ENCODE measurements at places on chromosomes 3 and 15.
A peak's percentile ranks its signal among the peaks of the same experiment; 100 is the strongest.

GRCh38 chr3:171981271-171981605 is 58.1 kb upstream of the FNDC3B start:
- no peak for DNase-seq

GRCh38 chr3:14126887-14127505 is 2.1 kb downstream of the TMEM43 start:
- no peak for DNase-seq

GRCh38 chr15:25051399-25052154 is 96.8 kb downstream of the SNRPN start:
- no peak for DNase-seq

DNA sequence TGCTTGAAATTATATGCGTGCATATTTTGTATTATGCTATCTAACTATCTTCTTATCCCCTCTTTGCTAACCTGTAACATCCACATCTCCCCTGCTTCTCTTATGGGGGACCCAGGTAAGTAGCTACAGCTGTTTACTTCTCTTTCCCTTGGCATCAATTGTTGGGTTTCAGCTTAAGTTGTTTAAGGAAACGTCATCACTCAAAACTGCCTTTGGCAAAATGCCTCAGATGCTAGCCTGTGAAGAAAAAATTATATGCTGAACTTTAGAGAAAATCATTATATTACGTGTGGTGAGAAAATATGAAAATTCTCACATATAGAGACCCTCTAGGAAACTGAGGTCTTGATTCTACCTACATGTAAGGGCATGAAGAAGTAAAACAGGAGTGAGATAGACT is 447.0 kb upstream of the NECTIN3 start:
- DNase-seq = no peak

GRCh38 chr3:37255990-37256308 is 81.6 kb upstream of the LRRFIP2 start:
- no peak for DNase-seq

- no peak for DNase-seq
Observed at GRCh38 chr15:58419803-58420524, 11.8 kb upstream of the LIPC start.

DNA sequence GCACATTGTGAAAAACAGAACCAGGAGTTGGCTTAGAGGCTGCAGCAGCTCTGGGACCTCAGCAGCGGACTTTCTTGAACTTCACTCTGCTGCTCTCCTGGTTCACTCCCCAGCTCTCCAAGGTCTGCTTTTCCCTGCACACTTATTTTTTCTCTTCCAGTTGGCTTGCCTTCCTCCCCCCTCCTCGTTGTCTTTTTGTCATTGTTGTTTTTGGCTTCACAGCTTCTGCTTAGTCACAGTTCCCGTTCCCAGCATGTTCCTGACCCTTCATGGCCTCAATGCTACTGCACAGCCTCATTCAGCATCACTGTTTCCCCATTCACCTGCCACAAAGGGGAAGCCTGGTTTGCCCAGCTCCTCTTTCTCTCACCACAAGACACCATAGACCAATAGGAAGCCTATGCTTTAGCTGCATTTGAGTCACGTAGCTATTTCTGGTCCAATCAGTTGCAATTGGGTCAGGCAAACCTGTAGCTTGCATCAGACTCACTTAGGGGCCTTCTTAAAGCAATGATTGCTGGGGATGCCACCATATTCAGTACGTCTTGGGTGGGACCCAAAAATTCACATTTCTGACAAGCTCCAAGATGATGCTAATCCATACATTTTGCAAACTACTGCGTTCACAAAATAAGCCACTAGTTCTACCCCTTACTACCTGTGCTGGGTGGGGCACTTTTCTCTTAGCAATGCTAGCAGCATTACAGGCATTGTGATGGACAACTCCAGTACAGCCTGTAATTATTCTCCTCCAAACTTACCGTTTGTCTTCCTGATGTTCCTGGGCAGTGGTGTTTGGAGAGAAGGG is 7.8 kb upstream of the SUMF1 start:
- DNase-seq = no peak

DNA sequence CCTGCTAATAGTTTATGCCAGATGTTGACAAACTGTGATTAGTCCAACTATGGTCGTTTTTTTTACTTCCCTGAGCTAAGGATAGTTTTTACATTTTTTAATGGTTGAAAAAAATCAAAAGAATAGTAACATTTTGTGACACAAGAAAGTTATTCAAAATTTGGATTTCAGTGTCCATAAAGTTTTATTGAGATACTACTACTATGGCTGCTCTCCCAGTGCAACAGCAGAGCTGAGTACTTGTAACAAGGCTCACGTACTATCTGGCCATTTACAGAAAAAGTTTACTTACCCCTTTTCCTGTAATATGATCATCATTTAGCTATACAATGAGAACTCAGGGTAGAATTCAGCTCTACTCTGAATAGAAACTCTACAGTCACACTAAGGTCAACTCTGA is 11.5 kb upstream of the TMEM62 start:
- DNase-seq = no peak

DNA sequence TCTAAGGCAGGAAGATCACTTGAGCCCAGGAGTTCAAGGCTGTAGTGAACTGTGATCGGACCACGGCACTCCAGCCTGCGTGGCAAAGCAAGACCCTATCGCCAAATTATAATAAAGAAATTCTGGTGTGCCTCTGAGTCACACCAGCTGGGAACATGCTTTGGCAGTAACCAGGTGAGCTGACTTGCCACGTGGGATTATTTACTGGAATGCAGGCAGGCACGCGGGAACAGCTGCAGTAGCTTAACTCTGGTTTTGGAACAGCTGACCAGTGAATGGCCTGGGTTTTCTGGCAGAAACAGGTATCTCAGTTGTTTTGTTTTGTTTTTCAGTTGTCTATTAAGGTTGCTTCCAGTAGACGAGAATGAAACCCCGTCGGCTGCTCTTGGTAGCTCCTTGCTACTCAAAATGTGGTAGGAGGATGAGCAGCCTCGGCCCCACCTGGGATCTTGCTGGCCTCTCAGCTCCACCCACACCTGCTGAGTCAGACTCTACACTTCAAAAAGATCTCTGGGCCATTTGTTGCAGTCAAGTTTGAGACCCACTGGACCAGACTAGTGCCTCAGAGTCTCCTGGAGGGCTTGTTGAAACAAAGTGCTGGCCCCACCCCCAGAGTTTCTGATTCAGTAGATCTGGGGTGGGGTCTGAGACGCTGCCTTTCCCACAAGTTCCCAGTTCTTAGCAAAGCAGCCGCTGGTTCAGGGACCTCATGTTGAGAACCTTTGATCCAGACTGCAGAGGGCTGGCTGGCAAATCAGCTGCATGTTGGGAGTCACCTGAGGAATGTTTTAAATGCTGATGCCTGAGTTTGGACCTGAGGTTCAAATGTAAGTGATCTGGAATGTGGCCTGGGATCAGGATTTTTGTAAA is 26.6 kb downstream of the IDH2 start:
- DNase-seq = no peak

GRCh38 chr3:72296477-72297111 is 511.6 kb upstream of the PROK2 start:
- DNase-seq = no peak

GRCh38 chr15:98322581-98322980 is 325.8 kb upstream of the IGF1R start:
- no peak for DNase-seq

DNA sequence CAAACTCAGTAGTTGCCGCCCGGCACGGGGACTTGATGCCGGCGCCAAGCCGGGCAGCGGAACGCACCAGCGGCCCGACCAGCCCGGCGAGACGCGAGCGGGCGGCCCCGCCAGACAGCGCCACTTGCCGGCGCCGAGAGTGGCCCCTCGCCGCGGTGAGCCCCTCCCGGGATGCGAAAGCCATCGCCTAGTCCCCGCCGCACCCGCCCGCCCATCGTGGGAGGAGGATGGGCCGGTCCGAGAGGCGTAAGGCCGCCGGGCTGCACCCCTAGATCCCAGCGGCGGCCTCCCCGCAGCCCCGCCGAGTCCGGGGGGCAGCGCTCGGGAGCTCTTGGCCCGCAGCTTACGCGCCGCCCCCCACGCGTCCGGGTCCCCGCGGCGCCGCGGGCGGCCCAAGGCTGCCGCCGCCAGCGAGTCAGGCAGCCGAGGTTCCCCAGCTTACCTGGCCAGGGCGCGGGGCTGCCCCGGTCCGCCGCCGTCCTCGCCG is 609 bp downstream of the GOLGA8A start:
- DNase-seq = peak; percentile 45

- DNase-seq = no peak
Observed at GRCh38 chr15:74170875-74171578, 2.5 kb upstream of the ISLR start.

DNA sequence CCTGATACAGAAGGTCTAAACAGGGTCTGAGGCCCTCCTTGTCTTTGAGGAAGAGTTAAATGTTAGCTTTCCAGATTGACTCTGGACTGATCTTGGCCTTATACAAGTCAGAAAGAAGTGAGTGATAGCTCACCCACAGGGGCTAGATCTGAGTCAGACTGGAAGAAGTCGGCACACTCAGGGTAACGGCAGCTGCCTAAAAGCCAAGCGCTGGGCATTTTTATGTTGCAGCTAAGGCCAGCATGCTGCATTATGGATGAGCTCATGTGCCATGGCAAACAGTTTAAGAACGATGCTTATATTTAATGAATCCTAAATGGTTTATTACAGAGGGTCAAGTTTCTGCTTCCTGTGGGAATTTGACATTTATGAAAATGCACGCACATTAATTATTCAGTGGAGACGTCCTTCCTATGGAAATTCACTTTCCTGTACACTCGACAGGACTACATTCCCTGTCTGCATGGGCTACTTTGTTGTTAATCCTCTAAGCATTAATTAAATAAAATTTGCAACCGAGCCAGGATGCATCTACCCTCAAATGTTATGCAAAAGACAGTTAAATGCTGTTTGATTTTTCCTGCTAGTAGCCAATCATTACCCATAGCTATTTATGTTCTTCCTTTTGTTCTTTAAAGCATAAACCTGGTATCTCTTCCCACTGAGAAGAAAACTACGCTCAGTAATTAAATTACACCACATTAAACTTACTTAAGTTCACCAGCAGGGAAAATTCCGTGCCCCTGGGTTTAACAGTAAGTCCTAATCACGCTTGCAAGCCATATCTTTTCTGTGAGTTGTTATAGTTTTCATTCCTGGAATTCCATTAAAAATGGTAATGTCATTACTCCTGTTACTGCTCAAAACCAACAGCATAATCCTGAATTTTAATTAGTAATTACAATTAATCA is 762.7 kb upstream of the CFAP20DC start:
- DNase-seq = no peak

DNA sequence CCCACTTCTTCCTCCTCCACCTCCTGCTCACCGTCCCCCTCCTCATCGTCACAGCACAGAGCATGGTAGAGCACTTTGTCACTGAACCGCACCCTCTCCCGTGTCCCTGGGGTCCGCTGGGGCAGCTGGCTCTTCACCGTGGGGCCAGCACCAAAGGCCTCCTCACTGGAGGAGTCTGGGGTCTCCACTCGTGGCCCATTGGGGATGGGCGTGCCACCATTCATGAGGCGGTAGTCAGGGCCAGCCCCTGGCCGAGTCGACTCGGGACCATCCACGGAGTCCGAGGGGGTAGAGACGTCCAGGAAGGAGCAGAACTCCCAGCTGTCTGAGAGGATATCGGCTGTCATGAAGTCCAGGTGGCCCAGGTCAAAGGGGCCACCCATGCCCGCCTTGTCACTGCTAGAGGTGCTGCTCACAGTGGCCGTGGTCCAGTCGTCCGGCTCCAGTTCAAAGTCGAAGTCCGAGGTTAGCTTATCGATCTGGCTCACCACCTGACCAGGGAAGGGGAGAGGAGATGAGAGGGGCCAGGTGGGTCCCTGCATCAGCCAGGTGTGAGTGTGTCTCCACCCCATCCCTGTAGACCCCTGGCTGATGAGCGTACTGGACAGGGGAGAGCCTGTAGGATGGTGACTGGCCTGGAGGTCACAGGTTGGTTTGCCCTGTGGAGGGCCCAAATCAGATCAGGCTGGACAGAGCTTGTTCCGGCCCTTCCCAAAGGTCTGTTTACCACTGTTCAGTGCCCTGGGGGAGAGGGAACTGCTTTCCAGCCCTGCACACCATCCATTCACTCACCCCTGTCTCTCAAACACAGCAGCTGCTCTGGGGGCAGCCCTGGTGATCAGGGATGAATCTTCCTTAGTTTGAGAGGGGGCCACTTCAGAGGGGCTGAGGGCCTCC is 12.8 kb downstream of the INSYN1 start:
- DNase-seq = no peak

GRCh38 chr3:129579991-129580390 is 26.5 kb downstream of the PLXND1 start:
- DNase-seq = no peak

DNA sequence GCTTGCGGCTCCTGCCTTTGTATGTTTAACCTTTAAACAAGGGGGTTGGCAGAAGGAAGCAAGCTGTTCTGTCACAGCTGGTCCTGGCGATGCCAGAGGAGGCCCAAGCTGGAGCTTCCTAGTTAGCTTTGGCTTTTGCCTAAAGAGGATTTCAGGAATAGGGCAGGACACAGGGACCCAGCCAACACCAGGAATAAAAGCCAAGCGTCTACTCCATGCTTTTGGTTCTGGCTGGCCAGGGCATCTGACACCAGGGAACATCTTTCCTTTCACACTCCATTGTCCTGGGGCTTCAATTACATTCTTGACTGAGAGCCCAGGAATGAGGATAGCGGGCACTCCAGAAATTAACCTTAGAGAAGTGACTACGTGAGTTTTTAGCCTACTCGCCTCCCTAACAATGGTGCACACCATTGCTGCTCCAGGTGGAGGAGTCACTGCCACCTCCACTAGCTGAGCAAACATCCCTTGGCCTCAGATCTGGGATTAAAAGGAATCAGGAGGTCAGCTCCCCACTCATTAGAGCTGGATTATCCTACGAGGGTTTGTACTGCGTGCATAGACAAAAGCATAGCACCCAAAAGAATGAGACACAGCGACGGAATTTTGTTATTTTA is 38.2 kb downstream of the TPM1 start:
- no peak for DNase-seq

DNA sequence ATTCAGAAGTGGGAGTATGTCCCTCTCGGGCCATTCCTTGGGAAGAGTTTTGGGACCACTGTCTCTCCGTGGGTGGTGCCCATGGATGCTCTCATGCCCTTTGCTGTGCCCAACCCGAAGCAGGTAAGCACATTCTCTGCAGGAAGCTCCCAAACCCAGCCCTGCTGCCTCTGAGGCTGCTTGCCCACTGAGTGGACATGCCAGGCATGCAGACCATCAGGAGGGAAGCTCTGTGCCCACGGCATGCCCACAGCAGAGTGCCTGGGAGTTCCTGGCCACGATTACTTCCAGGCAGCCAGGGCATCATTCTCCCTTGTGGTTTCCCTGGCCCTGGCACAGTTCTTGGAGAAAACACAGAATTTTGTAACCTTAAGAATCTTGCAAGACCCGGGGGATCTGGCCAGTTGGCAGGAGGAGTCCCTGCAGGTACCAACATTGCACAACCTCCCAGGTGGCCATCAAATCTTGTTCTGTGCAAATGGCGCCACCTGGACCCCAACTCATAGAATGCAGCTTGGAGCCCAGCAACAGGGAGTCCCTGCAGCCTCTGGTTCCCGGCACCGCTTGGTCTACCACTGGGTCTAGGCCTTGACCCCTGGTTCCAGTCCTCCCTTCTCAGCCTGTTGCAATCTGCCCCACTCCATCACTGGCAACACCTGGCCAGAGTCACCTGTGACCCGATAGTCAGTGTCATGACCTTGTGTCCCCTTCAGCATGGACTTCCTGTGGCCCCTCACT is 20.4 kb downstream of the FAH start:
- peak; percentile 68 for DNase-seq

All from activated gamma-delta T cell treated with Interleukin-2 at 50 U/mL for 16 hours (primary cell).